ENCODE measurements at places on chromosomes 5 and 9.
A peak's percentile ranks its signal among the peaks of the same experiment; 100 is the strongest.

GRCh38 chr5:167754501-167755021 lies 536.9 kb upstream of the WWC1 start:
- DNase-seq: no peak

GRCh38 chr5:14693070-14693469 lies 28.6 kb downstream of the OTULIN start:
- no peak for DNase-seq

- peak; percentile 80 for DNase-seq
These were observed 5.8 kb upstream of the ST6GALNAC6 start for GRCh38 chr9:127905004-127905728.

DNA sequence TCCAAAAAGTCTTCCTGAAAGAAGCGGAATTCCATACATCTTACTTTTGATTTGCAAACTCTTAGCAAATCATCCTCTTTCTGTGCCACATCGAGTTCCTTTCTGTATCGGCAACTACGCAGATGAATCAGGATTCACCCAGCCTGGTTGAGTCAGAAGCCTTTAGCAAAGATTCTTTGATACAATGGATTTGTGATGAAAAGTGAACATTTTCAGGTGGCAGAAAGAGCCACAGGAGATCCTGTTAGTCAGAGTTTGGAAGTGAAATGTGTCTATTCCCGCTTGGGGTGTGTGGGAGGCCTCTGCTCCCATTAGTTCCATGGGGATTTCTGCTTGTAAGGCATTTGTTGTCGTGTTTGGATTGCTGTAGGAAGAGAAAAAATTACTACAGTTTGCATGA lies 351.8 kb upstream of the WWC1 start:
- no peak for DNase-seq

DNA sequence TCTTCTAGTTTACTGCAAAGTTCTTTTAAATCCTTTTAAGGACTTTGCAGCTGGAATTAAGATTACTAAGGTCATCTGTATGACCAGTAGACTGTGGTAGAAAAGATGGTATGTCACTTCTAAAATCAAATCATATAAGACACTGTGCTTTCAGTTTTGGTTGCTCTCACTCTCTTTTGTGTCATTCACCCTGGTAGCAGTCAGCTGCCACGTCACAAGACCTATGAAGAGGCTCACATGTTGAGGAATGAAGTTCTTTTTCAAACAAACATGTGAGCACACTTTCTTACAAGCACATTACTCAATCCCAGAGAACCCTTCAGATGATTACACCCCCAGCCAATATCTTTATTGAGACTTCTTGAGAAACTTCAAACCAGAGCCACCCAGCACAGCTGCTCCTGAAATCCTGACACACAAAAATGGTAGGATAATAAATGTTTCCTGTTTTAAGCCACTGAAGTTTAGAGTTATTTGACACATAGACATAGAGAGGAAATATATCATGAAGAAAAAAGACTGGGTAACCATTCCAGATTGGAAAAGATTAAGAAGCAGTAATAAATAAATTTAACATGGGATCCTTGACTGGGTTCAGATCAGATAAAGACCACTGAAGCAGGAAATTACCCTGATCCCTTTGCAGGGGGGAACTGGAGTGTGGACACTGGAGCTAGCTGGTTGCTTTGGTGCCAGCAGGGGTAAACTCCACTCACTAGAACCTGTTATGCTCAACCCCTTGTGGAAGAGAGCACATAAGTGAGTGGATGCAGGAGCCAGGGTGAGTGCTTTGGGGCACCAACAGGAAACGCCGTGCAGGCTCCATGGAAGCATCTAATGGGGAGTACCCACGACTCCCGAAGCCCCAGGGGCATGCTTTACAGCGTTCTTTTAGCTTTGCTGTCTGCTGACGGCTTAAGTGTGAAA lies 64.1 kb downstream of the SLCO4C1 start:
- peak; percentile 23 for DNase-seq

DNA sequence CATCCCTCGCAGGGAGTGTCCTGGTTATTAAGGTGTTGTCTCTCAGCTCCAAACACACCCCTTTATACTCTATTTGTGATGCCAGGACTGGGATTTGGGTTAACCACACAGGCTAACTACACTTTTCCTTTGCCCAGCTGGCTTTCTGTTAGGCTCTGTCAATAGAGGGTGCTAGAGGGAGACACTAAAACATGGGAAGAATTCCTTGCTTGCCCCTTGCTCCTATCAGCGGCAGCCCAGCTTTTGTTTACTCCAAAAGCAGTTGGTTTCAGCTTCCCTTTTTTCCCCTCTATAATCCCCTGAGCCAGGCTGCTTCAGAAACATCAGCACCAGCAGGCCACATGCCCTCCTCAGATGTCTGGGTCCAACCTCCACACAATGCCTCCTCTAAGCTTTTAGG lies 297.1 kb downstream of the KCTD16 start:
- no peak for DNase-seq

GRCh38 chr5:167171056-167171455 lies 1120.4 kb upstream of the WWC1 start:
- no peak for DNase-seq

GRCh38 chr9:129213551-129213950 lies 35.5 kb upstream of the IER5L start:
- no peak for DNase-seq

DNA sequence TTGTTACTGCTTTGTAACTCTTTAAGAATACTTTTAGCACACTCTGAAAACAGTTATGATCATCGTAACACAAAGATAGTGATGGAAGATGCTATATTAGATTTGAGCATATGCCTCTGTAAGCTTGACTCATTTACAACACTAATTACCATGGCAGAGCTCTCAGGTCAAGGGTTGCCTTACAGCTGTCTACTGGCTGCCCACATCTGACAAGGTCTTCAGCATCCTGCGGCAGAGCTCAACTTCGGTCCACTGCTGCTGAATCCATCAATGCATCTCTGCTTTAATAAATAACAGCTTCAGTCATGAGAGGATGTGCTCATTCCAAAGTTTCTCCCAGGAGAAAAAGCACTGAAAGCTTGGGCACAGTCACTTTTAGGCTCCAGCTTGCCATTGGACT lies 449.4 kb downstream of the RASEF start:
- DNase-seq: no peak

DNA sequence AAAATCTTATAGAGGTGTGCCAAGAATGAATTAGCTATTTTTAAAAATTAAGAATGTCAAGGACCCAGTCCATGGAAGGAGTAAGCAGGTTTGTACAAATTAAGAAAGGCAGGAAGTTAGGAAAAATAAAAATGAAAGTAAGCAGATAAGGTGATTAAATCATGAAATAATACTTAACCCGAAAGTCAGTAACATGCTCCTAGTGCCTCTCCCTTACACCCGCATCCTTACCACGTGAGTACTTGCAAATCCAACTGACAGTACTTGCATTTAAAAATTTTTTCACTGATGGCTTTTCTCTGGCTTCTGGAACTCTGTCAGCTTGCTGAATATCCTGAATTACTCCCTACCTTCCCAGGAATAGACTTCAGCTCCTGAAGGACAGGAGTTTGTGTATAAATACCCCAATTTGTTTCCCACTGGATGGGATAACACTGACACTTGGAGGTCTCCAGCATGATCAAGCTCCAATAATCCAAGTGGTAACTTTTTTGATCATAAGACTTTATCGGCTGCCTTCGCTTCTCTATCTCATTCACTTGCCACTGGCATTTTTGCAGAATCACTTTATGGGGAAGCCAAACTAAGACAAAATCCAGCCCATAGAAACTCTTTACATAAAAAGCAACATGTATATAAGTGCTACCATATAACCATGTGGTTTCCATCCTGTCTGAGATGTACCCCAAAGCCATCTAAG lies 41.6 kb upstream of the RICTOR start:
- DNase-seq: peak; percentile 11

DNA sequence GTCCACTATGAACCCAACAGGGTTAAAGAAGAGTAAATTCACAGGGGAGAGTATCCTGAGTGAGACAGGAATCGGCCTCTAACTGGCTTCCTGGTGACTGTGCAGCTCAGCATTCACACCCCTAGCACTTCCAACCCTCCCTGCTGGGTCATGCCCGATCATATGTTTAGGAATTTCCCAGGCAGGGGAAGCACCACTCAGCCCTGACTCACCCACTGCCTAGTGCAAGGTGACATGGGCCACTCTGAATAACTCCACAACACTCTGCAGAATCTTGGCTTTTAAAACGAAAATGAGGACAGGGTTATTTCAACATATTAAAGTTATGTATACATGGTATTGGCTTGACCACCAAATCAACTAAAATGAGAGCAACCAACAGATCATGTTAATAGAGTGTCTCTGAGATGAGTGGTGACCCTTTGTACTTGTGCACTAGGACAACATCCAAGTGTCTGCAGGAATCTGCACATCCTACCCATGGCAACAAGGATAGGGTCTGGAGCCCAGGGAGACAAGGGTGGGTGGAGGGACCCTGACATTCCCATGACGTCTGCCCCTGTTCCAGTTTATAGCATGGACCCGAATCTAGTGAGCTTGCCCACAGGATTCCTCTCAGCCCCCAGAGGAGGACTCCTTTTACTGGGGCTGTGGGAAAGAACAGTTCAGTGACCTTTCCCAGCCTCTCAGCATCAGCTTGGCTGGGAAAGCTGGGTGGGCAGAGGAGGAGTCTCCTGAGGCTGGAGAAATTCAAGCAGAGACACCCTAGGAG lies 485.8 kb downstream of the SEMA5A start:
- DNase-seq: no peak

- DNase-seq: no peak
These were observed 20.0 kb downstream of the MRPS30 start for GRCh38 chr5:44828719-44829118.

DNA sequence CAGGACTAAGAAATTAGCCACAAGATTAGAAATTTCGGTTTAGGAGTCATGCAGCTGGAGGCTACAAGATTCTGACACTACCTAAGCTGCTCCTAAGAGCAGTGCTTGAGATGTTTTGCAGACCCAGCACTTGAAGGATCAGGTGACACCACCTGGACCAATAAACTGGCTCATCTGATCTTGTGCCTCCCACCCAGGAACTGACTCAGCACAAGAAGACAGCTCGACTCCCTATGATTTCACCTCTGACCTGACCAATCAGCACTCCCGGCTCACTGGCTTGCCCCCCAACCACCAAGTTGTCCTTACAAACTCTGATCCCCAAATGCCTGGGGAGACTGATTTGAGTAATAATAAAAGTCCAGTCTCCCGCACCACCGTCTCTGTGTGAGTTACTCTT lies 170.4 kb downstream of the TTC39B start:
- DNase-seq: peak; percentile 20

GRCh38 chr5:15757103-15757502 lies 257.1 kb downstream of the FBXL7 start:
- DNase-seq: no peak

DNA sequence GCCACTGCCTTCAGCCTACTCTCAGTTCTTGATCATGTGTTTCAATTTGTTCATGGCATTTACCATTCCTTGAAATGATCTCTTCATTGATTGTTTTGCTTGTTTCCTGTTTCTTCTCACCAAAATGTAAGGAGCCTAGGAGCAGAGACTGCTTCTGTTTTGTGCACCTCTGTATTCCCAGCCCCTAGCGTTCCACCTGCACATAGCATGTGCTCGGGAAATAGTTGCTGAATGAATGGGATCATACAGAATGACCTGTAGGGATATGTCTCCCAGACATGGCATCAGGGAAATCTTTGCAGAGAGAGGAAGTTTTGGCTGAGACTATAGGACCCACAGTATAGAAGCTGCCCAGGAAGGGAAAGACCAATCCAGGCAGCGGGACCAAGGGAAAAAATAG lies 6.2 kb upstream of the CERCAM start:
- DNase-seq: no peak

DNA sequence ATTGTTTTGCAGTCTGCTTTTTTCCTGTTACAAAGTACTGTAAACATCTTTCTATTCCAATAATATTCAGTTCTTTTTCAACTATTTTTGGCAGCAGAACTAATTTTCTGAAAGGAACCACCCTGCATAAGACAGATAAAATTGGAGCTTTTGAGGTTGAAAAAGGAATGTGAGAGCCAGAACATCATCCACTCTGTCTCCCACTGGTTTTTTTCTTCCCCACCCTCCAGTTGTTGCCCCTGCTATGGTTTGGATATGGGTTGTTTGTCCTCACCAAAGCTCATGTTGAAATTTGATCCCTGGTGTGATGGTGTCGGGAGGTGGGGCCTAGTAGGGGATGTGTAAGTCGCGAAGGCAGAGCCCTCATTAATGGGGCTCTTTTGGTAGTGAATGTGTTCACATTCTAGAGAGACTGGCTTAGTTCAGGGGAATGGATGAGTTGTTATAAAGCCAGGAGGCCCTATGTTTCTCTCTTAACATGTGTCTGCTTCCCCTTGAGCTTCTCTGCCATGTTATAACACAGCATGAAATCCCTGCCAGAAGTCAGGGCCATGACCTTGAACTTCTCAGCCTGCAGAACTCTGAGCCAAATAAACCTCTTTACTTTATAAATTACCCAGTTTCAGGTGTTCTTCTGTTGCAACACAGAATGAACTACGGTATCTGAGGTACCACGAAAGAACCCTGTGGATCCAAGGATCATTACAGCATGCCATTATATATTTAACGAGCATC lies 34.8 kb upstream of the MAST4 start:
- DNase-seq: no peak

GRCh38 chr5:77151501-77151900 lies 59.0 kb upstream of the PDE8B start:
- DNase-seq: no peak

GRCh38 chr5:115246361-115246991 lies 16.2 kb downstream of the PGGT1B start:
- DNase-seq: peak; percentile 44

DNA sequence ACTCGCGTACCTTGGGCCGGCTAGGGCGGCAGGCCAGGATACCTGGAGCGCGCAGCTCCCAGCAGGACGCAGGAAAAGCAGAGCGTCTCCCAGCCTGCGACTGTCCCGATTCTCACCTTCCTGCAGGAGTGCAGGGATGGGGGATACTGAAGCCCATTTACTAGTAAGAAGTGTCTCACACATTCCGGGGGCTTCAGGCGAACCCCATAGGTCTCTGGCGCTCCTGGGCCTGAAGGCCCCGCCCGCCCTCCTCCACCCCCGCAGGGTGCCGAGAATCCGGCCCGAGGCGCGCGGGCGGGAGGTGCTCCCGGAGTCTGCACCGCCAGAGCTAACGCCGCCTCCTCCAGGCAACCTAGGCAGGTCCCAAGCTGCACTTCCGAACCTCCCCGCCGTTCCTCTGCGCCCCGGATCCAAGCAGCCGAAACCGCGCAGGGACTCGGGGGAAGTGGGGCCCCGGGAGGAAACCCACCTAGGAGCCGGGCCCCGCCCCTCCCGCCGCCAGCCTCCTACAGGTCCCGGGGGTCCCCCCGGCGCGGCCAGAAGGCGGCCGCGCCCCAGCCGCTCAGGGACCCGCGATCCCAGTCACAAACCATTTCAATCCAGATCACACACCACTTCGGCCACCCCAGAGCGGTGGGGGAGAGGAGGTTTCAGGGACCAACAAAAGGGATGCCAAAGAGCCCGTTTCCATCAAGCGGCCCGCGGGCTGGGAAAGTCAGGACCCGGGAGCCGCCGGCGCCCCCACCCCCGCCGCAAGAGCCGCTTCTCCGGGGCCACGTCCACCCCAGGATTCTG lies 1.2 kb downstream of the ROR2 start:
- DNase-seq: peak; percentile 35

DNA sequence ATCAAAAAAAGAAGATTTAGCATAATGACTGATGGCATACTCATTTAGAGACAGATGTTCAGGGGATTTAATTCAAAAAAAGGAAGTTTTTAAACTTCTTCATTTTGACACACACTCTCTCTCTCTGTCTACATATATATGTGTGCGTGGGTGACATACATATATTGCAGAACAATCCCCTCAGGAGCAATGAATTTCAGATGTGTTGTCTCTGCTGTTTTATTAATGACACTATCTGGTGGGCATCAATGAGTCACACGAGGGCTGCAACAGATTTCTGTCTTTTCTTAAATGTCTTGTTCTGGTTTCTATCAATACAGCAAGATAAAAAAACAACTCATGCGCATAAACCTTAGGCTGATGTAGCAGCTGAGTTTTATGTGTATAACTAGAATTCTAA lies 123.5 kb upstream of the SLCO6A1 start:
- no peak for DNase-seq
